Chondrocyte (in vitro differentiated cells): ENCODE measurements at places on chromosomes 5 and 9. TPM values are rescaled to one million over a fixed set of nuclear protein-coding genes. Genes with fewer than 3 reads are reported as not detected.

DNA sequence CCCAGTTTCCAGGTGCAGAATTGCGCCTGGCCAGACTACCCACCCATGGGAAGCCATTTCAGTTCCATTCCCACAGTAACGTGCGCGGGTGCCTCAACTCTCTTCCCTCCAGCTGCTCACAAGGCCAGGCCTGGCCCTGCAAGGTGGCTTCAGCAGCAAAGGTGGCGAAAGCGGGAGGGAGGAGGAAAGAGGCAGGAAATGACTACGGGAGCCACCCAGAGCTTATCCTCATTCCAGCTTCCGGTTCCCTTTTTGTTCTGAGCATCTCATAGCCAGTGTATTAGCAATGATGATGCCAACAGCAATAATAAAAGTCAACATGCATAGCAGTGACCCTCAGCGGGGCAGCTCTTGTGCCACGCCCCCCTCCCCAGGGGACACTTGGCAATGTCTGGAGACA lies 101.5 kb upstream of the BOD1 start:
- peaks cover 13% of the 10 kb centered on the region for H3K27me3 ChIP-seq
- no peak overlapping the region for H3K27ac ChIP-seq
- H3K4me1 ChIP-seq: peaks cover 28% of the 10 kb centered on the region

DNA sequence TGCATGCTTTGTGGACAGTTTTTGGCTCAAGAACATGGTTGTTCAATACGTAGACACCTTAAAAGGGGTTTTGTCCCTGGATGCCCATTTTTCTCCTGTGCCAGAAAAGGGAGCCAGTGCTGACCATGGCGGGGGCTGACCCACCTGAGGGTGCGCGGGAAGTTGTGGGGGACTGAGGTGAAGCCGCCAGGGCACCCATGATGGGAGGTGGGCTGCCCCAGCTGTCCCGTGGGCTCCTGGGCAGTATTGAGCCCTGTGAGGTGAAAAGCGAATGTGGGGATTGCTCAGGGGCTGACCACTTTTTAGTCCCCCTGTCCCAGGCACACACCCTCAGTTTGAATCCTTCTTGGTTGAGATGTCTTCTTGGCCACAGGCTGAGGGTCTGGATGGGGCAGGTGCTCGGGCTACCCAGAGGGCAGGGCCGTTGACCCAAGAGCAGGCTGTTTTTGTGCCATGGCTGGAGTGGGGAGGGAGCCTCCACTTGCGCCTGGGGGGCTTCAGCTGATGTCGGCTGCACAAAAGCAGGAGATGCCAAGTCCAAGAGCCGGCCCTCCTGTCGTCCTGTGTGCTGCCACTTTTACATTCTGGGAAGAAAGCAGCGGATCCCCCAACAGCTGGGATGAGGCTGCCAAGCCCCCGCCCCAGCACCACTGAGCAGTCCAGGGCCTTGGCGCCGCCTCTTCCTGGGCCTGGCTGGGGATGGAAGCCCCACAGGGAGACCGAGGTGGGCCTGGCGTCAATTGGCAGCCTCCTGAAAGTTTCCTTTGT lies 120.1 kb downstream of the WNK2 start:
- no peak overlapping the region for H3K27ac ChIP-seq
- no peaks in the 10 kb centered on the region for H3K4me1 ChIP-seq
- DNase-seq: peak; percentile 75
- H3K36me3 ChIP-seq: no peaks in the 10 kb centered on the region
- peaks cover 9% of the 10 kb centered on the region for H3K27me3 ChIP-seq
- H3K4me3 ChIP-seq: no peak overlapping the region

GRCh38 chr9:10260501-10260900 lies 352.3 kb downstream of the PTPRD start:
- DNase-seq: no peak
- H3K27ac ChIP-seq: no peak overlapping the region
- H3K4me3 ChIP-seq: no peak overlapping the region
- no peaks in the 10 kb centered on the region for H3K27me3 ChIP-seq

The BARHL1 gene
- not detected in 3 replicates for total RNA-seq

DNA sequence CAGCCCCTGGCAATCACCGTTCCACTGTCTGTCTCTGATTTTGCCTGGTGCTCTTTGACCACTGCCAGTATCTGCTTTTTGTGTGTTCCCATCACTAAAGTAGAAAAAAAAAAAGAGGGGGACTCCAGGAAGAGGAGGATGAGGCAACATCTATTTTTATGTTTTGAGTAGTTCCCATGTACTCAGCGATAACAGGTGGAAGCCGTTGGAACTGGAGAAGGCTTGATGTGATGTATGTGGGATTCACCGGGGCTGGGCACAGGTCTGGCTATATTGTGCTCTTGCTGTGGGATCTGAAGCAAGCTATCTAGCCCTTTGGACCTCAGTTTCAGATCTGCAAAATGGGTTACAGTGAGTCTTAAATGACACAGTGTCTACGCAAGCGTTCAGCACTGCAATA lies 104.9 kb downstream of the SLIT3 start:
- H3K4me1 ChIP-seq: peaks cover 43% of the 10 kb centered on the region
- H3K27me3 ChIP-seq: no peaks in the 10 kb centered on the region
- H3K27ac ChIP-seq: peak overlapping the region; percentile 74
- no peak for DNase-seq
- no peaks in the 10 kb centered on the region for H3K36me3 ChIP-seq

- no peak overlapping the region for H3K4me3 ChIP-seq
- H3K36me3 ChIP-seq: no peaks in the 10 kb centered on the region
- H3K27ac ChIP-seq: no peak overlapping the region
- no peak for DNase-seq
These were observed 163.8 kb upstream of the TRPM3 start for GRCh38 chr9:71285191-71285656.
